Thoracic aorta (tissue), 2 donors: ENCODE measurements at places on chromosomes 12 and 14. TPM values are rescaled to one million over a fixed set of nuclear protein-coding genes. Genes with fewer than 3 reads are reported as not detected.

DNA sequence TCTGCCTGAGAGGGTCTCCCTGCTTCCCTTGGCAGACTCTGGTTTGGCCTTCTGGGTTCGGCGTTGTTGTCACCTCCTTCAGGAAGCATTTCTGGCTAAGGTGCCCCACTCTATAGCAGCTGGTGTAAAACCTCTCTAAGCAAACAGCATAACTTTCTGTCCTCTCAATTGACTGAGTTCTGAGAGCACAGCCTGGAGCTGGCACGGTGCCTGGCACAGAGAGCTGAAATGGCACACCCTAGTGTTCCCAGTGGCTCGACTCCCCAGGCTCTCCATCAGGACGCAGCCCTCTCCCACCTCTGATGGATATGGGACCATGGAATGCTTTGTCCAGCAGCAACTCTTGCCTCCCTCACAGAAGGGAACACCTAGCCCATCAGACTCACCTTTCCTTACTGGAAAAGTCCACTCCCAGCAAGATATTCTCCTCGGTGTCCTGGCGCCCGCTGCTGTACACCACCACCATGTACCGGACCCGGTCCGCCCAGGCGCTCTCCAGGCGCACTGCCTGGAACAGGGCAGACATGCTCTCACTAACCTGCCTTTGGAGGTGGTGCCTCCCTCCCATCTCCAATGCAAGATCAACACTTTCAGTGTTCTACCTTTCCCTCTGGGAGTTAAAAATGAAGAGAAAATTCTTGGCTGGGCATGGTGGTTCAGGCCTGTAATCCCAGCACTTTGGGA, 40.6 kb downstream of the SSH1 start:
- peak overlapping the region; percentile 8 for H3K27ac ChIP-seq
- no peak overlapping the region for H3K4me3 ChIP-seq
- H3K36me3 ChIP-seq = peaks cover 7% of the 10 kb centered on the region

DNA sequence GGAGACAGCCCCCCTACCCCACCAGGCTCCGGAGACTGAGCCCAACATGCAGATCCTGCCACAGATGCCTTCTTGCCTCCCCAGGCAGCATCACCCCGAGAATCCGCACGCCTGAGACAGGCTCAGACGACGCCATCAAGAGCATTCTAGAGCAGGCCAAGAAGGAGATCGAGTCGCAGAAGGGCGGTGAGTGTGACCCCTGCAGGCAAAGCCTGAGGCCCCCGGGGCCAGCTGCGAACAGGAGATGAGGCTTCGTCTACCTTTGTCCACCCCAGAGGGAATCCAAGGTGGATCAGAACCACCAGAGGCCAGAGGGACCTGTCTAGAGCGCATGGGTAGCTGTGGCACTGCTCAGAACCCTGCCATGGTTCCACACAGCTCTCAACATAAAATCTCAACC, 56.9 kb downstream of the PHETA1 start:
- H3K4me1 ChIP-seq = no peaks in the 10 kb centered on the region
- no peak overlapping the region for H3K4me3 ChIP-seq
- H3K27ac ChIP-seq = no peak overlapping the region

GRCh38 chr14:68668531-68668930, 124.3 kb downstream of the ZFP36L1 start:
- no peak for DNase-seq
- H3K36me3 ChIP-seq = no peaks in the 10 kb centered on the region
- H3K27me3 ChIP-seq = no peaks in the 10 kb centered on the region
- H3K27ac ChIP-seq = no peak overlapping the region
- H3K4me3 ChIP-seq = no peak overlapping the region

GRCh38 chr12:4269279-4269991, 4.1 kb upstream of the CCND2 start:
- DNase-seq = peak; percentile 64
- H3K36me3 ChIP-seq = no peaks in the 10 kb centered on the region
- H3K27ac ChIP-seq = peak overlapping the region; percentile 88
- no peaks in the 10 kb centered on the region for H3K27me3 ChIP-seq
- peak overlapping the region; percentile 81 for H3K4me3 ChIP-seq
- peaks cover 5% of the 10 kb centered on the region for H3K4me1 ChIP-seq

GRCh38 chr12:21614506-21614905, 9.9 kb upstream of the GYS2 start:
- no peak for DNase-seq
- H3K27me3 ChIP-seq = no peaks in the 10 kb centered on the region
- no peak overlapping the region for H3K27ac ChIP-seq
- no peak overlapping the region for H3K4me3 ChIP-seq
- H3K36me3 ChIP-seq = no peaks in the 10 kb centered on the region

- no peak for DNase-seq
- H3K4me3 ChIP-seq = no peak overlapping the region
- H3K36me3 ChIP-seq = no peaks in the 10 kb centered on the region
- H3K27ac ChIP-seq = no peak overlapping the region
- no peaks in the 10 kb centered on the region for H3K27me3 ChIP-seq
Measured at GRCh38 chr12:14619741-14620501, 52.2 kb upstream of the PLBD1 start.

DNA sequence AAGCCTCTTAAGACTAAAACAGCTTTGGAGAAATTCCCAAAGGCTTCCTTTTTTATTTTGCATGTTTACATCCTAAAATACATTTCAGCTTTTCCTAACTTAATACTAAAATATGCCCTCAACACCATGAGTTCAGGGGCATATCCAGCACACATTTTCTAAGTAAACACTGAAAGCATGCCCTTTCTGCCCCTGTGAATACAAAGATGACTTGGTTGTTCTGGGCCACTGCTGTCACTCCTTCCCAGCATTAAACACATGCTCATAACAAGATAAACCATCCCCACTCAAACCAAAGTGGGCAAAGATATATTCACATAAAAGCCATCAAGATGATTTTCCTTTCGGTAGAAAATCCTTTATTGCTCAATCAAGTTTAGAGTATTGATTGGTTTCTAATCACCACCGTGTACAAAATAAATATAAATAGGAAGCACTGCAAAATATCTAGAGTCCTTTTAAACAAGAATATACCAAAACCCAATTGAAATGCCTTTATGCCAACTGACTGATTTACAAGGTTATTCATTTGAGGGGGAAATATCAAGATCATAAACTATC, 1.9 kb downstream of the CCNB1IP1 start:
- H3K4me3 ChIP-seq = peak overlapping the region; percentile 19
- H3K36me3 ChIP-seq = peaks cover 5% of the 10 kb centered on the region
- H3K27me3 ChIP-seq = no peaks in the 10 kb centered on the region
- no peak overlapping the region for H3K27ac ChIP-seq
- DNase-seq = no peak

DNA sequence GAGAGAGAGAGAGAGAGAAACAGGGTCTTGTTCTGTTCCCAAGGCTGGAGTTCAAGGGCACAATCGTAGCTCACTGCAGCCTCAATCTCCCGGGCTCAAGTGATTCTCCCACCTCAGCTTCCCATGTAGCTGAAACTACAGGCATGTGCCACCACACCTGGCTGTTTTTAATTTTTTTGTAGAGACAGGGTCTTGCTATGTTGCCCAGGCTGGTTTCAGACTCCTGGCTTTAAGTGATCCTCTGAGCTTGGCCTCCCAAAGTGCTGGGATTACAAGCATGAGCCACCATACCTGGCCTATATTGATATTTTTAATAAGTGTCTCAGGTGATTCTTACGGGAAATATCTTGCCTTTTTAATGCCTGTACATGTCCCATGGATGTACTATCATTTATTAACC, 50.9 kb upstream of the STON2 start:
- DNase-seq = no peak
- no peak overlapping the region for H3K27ac ChIP-seq
- H3K4me1 ChIP-seq = peaks cover 18% of the 10 kb centered on the region
- H3K4me3 ChIP-seq = no peak overlapping the region

DNA sequence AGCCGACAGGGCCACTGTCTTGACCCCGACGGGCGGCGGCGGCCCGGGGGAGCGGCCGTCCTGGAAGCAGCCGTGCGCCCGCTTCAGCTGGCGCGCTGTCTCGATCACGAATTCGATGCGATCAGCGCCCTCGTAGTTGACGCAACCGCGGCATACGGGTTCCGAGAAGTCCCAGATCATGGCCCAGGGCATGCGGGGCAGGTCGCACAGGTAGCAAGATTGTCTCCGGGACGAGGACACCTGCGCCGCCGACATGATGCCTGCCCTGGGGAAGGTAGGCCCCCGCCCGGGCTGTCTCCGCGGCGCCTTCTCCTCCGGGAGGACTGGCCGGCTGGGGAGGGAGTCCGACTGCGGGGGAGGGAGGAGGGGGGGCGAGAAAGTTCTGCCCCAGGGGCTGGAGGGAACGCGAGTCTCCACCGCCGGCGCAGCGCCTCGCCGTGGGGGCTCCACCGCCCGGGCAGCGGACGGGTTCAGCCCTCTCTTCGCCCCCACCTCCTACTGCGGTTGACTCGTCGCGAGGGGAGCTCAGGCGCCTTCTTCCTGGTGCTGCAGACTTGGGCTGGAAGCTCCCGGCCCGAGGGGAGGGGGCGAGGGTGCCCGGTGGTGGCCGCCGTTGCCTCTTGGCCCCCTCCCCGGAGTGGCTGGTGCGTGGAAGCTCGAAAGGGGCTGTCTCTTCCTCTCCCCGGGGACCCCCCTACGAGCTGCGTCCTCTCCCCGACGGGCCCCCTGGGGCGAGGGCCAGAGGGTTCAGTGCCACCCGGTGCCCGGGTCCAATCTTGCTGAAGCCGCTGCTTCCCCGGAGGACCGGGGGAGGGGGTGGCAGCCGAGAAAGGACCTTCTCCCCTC, 747 bp downstream of the IRF2BPL start:
- H3K27ac ChIP-seq = peak overlapping the region; percentile 100
- no peaks in the 10 kb centered on the region for H3K36me3 ChIP-seq
- H3K27me3 ChIP-seq = no peaks in the 10 kb centered on the region
- no peak for DNase-seq

GRCh38 chr14:94051115-94051514, 25.0 kb downstream of the OTUB2 start:
- H3K27me3 ChIP-seq = no peaks in the 10 kb centered on the region
- peaks cover 92% of the 10 kb centered on the region for H3K36me3 ChIP-seq
- H3K4me1 ChIP-seq = no peaks in the 10 kb centered on the region
- no peak for DNase-seq
- no peak overlapping the region for H3K4me3 ChIP-seq
- H3K27ac ChIP-seq = no peak overlapping the region

GRCh38 chr12:132544080-132544397, 54.1 kb downstream of the FBRSL1 start:
- no peaks in the 10 kb centered on the region for H3K4me1 ChIP-seq
- no peaks in the 10 kb centered on the region for H3K27me3 ChIP-seq
- H3K36me3 ChIP-seq = peaks cover 3% of the 10 kb centered on the region
- no peak overlapping the region for H3K4me3 ChIP-seq
- H3K27ac ChIP-seq = no peak overlapping the region

DNA sequence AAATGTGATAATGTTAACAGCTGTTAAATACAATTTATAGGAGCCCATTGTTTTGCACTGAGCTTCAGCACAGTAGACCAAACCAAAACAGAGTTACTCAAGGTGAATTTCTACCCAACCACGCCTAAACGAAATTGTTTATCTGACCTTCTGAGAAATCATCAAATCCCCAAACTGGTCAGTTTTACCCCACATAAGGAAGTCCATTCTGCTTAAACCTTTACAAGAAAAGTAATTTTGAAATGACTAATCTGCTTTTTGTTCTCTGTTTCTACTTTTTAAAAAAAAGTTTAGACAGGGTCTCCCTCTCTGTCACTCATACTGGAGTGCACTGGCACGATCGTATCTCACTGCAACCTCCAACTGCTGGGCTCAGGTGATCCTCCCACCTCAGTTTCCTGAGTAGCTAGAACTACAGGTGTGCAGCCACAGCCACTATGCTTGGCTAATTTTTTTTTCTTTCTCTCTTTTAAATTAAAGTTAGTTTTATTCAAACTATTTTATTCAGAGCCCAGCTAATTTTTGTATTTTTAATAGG, 1.4 kb upstream of the RNF10 start:
- peaks cover 31% of the 10 kb centered on the region for H3K4me1 ChIP-seq
- no peaks in the 10 kb centered on the region for H3K27me3 ChIP-seq
- H3K27ac ChIP-seq = no peak overlapping the region
- no peak for DNase-seq
- H3K4me3 ChIP-seq = no peak overlapping the region

DNA sequence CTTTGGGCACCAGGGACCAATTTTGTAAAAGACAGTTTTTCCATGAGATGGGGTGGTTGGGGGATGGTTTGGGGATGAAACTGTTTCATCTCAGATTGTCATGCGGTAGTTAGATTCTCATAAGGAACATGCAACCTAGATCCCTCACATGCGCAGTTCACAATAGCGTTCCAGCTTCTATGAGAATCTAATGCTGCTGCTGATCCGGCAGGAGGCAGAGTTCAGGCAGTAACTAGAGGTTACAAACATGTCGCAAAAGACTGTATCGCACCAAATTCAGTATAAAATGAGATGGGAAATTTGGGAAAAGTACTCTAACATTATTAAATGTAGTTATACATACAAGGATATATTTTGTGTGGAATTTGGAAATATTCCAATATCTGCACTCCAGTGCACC, 213.2 kb upstream of the LRFN5 start:
- no peak for DNase-seq
- H3K4me3 ChIP-seq = no peak overlapping the region
- no peaks in the 10 kb centered on the region for H3K4me1 ChIP-seq
- no peaks in the 10 kb centered on the region for H3K27me3 ChIP-seq
- H3K27ac ChIP-seq = no peak overlapping the region
- H3K36me3 ChIP-seq = no peaks in the 10 kb centered on the region

GRCh38 chr12:46908236-46908935, 82.6 kb upstream of the SLC38A4 start:
- H3K27me3 ChIP-seq = no peaks in the 10 kb centered on the region
- DNase-seq = no peak
- H3K27ac ChIP-seq = no peak overlapping the region
- no peaks in the 10 kb centered on the region for H3K4me1 ChIP-seq
- H3K36me3 ChIP-seq = no peaks in the 10 kb centered on the region

DNA sequence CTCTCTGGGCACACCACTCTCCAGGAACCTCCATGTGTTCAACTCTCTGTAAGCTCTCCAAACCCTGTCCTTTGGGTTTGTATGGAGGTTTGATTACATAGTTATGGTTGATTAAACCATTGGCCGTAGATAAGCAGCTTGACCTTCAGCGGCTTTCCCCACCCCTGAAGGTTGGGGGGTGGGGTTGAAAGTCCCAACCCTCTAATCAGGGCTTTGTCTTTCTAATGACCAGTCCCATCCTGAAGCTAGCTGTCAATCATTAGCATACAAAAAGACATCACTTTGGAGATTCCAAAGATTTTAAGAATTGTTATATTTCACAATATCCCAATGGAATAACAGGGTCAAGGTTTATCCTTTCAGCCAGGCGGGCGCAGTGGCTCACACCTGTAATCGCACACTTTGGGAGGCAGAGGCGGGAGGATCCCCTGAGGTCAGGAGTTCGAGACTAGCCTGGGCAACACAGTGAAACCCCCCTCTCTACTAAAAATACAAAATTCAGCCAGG, 8.4 kb downstream of the FAM186A start:
- H3K36me3 ChIP-seq = no peaks in the 10 kb centered on the region
- H3K27ac ChIP-seq = no peak overlapping the region
- H3K4me3 ChIP-seq = no peak overlapping the region
- peaks cover 2% of the 10 kb centered on the region for H3K4me1 ChIP-seq
- no peaks in the 10 kb centered on the region for H3K27me3 ChIP-seq
- DNase-seq = no peak

CD27 gene
- total RNA-seq = 4.7 TPM

MYF5 gene
- not detected for total RNA-seq

TMEM63C gene
- total RNA-seq = not detected

C12orf54 gene
- not detected for total RNA-seq

SP1 gene
- total RNA-seq = 50.9 TPM

SCN8A gene
- not detected for total RNA-seq

STON2 gene
- 10.4 TPM for total RNA-seq

RPL10L gene
- not detected for total RNA-seq

CPSF2 gene
- 19.5 TPM for total RNA-seq

E2F7 gene
- not detected for total RNA-seq

PRR4 gene
- 5.7 TPM for total RNA-seq

AICDA gene
- not detected for total RNA-seq

POTEM gene
- not detected for total RNA-seq

PLEKHH1 gene
- total RNA-seq = 3.8 TPM
